ENCODE measurements at places on chromosomes 7 and 10.

DNA sequence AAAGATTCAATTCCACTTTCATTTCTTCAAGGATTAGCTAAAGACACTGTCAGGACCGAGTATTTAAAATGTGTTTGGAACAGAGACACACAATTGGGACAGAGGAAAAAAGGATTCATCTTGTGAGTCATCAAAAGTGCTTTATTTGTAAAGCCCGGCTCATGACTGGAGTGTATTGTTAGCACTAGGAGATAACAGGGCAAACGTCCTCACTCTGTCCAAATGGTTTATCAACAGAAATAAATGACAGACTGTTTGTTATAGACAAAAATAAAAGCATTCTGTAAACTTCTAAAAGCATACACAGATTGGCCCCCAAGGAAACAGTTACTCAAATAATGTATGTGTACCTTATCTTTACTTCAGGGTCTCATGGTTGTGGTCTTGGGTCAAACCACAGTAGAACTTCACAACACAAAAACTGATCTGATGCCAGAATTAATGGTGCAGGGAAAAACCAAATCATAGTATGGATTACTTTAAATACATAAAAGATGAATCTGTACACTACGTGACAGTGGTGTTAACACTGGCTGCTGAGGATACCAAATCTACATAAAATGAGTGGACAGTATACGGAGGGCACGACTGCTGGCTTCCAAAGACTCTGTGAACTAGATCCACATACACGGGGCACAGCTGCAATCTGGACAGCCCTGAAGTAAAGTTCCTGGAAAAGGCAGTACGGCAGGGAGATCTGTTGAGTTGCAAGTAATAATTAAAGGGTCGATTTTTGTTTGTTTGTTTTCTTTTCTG is 179.4 kb downstream of the PIP4K2A start:
- no peak for DNase-seq

DNA sequence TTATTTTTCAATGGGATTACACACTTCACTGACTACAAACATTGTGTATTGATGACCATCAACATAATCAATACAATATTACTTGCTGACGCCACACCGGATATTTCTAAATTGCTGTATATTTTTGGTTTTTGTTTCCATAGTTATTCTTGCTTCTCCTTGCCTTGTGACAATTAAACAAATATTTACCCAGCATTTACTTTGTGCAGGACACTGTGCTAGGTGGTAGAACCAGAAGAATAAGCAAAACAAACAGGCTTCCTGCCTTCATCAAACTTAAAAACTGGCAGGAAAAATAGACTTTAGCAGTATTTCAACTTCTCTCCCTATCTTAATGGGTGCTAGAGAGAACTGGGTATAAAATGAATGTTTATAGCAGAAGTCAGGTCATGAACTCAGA is 50.6 kb downstream of the ZNF277 start:
- DNase-seq: no peak

DNA sequence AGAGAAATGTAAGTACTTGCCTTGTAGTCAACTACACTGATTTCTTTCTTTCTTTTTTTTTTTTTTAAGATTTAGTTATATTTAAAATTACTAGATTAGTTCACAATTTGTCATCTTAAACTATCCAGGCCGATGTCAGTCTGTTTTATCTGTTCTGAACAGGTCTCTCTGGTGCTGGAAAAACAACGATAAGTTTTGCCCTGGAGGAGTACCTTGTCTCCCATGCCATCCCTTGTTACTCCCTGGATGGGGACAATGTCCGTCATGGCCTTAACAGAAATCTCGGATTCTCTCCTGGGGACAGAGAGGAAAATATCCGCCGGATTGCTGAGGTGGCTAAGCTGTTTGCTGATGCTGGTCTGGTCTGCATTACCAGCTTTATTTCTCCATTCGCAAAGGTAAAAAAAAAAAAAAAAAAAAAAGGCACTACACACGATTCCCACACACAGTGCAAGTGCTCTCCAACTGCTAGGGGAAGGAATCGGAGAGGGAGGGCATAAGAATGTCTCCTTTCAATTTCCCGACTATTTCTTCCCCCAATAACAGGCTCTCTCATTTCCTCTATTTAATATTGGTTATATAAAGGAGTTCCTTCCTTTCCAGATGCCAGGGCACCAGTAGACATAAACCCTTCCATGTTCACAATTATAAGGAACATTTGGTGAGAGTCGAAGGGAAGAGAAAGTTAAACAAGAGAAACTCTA is 53.4 kb downstream of the PAPSS2 start:
- DNase-seq: no peak

DNA sequence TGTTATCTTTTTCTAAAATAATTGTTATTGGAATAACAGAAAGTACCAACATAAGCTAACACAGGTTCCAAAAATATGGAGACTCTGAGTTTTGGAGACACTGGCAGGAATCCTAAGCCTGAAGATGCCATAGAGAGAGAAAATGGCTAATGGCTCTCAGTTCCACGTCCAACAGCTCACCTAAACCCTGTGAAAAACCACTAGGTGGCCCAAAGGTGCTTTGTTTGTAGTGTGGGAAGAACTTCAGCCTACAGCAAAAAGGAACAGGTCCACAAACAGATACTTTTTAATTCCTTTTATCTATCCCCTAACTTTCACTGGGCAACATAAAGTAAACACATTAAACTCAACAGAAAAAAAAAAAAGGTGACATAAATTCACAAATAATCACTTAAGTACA is 272.3 kb downstream of the SEMA3D start:
- no peak for DNase-seq

DNA sequence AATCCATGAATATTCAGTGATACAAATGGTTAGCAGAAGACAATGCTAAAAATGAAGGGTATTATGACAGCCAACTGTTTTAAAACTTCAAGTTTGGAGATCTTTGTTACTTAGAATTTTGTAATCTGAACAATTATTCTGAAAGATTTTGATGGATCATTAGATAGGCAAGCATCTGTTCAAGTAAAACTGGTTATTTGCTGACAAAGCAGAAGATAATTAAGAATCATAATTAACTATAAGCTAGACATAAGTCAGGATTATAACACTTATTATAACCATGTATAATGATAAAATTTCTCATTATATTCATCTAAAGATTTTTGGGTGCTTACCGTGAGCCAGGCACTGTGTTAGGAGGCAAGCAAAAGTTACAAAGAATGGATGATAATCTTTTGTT is 1145.1 kb downstream of the CNTNAP2 start:
- no peak for DNase-seq

DNA sequence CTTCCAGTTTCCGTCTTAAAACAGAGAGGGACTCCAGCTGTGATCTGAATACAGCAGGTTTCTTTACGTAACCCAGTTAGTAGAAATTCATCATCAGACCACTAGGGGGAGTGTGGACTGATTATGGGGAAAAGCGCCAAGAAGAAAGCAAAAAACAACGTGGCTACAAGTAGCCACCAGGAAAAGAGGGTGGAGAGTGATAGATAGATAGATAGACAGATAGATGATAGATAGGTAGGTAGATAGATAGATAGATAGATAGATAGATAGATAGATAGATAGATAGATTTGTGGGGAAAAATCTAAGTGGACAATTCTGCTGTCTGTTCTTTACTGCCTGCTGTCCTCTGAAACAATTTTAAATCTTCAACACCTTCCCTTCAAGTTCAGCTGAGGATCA is 12.7 kb upstream of the AKR1B10 start:
- peak; percentile 13 for DNase-seq

DNA sequence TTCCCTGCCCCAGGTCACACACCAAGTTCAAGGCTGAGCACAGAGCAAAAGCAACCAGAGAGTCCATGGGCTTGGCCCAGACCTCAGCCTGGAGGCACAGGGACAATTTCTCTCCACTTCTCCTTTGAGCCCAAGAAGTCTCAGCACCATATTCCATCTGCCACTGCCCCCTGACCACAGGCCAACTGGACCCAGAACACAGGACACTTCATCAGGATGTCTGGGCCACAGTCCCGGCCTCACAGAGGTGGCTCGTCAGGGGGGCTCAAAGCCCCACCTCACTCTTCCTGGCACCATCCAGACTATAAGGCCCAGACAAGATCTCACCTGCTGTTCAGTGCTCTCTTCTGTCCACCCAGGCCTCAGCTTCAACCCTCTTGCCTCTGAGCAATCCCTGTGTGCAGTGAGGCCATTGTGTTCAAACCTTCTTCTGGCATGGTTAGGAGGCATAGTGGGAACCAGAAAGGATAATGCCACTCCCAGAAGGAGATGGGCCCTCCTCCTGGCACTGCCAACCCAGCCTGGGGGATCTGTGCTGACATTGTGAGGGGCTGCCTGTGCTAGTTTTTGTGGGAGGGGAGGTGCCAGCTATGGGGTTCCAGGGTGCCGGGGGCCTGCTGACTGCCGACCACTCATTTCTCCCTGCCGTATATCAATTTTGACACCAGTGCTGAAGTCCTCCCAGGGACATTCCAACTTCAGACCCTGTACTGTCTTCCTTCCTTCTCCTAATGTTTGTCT is 49.7 kb upstream of the ANTXRL start:
- DNase-seq: no peak

GRCh38 chr10:33115738-33116719 is 158.0 kb upstream of the ITGB1 start:
- DNase-seq: no peak

DNA sequence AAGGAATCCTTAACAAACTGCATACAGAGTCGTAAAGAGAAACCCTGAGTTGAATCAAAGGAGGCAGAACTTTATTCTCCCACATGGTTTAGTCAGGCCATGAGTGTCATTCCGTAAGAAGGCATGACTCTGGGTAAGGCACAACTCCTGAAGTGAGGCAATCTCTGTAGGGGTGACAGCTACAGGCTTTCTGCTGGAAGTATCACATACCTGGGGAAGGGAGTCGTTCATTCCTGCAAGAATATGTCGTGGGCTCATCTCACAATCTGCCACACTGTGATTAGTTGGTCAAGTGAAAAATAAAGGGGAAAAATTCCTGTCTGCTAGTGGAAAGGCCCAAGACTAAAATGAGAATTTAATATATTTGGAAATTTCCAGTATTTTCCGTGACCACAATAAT is 392.6 kb downstream of the POM121L12 start:
- DNase-seq: no peak

DNA sequence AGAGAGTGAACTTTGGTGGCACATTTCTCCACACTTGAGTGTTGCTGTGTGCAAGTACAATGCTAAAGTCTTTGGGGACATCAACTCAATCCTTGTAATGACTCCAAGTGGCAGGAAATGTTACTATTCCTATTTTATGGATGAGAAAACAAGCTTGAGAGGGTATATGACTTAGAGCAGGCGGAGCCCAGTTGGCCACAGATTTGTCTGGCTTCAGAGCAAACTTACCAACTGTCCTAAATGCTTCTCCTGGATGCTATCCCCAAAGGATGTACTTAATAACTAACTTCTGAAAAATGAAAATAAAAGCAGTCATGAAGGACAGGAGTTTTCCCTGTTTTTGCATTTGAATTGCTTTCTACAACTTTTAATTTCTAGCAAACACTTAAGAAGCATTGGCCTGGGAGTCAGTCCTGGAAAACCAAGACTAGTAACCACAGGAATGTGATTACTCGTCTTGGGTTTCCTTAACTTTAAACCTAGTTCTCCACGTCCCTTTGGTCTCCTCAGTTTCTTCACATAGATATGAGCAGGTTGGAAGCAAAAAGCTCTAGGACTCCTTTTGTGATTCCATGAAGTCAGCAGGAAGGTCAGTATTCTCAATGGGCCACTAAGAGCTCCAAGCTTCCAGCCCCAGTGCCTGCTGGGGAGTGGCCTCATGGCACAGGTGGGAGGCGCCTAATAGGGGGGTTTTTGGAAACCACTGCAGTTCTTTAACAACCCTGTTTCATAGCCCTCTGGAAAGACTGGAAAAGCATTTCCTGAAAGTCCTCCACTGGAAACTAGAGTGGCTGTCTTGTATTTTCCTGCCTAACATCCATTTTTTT is 140.8 kb downstream of the GLCCI1 start:
- no peak for DNase-seq

DNA sequence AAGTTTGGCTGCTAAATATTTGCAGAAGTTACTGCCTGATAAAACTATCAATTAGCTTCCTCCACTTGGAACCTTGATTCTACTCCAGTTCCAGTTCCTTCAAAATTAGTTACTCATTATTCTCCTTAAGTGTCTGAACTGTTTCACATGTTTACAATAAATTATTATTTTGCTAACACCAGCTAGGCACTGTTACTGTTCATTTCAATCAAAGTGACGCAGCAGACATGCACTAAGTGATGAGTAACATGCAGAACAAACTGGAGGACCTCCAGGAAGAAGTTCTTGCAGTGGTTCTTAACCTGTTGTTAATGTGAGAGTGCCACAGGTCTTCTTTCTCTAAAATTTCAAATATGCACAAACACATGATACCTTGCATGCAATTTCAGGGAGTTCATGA is 491.8 kb upstream of the SEMA3A start:
- DNase-seq: no peak

GRCh38 chr10:131701131-131701947 is 199.5 kb upstream of the PPP2R2D start:
- no peak for DNase-seq

DNA sequence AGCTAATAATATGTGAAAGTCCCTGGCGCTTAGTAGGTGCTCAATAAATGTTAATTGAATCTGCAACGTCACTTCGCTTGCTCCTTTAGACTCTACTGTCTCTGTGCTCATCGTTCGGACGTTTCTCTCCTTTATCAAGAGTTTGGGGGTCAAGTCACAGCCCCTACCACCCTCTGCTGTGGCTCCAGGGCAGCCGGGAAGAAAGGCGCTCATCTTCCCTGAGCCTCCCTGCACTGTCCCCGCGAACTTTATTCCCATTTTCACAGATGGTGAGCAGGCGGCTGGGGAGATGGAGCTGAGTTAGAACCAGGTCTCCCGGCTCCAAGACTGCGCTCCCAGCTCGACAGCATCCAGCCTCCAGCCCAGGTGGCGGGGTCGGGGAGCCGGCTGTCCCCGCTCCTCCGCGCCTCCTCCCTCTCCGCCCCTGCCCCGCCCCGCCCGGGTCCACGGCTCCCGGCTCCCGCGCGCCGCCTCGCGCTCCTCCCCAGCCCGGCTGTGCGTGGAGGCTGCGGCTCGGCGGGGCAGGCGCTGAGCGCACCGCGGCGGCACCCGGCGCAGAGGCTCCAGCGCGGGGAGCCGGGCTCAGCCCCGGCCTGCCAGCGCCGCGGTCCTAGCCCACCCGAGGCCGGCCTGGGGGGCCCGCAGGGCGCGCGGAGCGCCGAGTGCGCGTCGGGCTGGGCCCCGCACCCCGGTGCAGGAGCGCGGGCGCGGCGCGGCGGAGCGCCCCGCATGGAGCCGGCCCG is at the start of gene CLEC2L:
Gene CLEC2L, plus strand, starts transcription at position 487 of the 743 bp plus-strand sequence. Its CDS starts 243 bp downstream, at position 730.
- DNase-seq: no peak

- DNase-seq: no peak
These were observed 13.4 kb downstream of the PRKAG2 start for GRCh38 chr7:151863386-151864079.

DNA sequence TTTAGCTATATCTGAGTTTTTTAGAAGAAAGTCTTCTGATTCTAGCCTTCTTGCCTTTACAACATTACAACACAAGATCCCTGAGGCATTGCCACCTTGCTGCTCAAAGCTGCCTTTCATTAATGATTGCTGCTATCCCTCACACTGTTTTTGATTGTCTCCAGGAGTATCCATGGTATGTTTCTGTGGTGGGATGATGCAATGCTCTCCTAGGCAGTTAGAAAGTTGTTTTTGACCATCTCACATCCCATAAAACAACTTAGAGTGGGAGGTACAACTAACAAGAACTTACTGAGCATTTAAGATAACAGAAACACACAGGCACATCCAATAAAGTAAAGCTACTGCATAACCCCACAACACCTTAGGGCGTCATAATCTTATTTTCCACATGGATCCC is 1156.0 kb upstream of the LRRTM3 start:
- no peak for DNase-seq
